Fibroblast of lung (primary cell): ENCODE measurements at places on chromosomes 6 and 20.

DNA sequence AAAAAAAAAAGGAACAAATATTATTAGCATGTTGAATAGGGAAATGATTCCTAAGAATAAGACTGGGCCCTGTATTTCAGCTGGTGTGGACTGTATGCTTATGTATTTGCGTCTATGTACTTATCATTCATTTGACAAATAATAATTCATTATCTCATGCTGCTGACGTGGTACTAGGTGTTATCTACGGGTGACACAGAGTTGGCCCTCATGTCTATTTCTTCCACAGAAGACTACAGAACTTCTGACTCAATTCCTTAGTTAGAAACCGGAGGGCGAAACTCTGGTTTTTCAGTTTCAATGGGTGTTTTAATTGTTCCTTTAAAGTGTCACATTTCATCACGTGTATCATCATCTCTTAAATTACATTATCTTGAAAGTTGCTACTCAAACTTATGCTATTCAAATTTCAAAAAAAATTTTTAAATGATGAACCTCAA, 305.9 kb downstream of the CLIC5 start:
- DNase-seq: no peak

DNA sequence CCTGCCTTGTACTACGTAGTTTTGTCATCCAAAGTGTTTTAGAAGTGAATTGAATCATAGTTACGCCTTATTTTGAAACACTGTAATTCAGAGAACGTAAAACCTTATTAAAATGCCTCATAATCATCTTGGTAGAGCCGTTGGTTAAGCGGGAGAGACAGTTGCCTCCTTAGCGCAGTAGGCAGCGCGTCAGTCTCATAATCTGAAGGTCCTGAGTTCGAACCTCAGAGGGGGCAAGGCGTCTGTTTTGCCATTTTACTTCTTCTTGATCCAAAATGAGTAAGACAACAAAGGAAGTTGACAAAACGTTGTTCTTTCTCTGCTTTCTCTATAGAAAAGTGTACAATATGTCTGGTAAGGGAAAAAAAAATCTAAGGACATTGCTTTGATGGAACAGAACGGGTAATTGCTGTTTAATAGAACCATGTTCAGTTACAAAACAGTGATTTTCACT, 20.7 kb upstream of the TRIM27 start:
- peak; percentile 89 for DNase-seq

- DNase-seq: peak; percentile 41
Measured at GRCh38 chr6:26003102-26003694, 40.6 kb downstream of the TRIM38 start.

DNA sequence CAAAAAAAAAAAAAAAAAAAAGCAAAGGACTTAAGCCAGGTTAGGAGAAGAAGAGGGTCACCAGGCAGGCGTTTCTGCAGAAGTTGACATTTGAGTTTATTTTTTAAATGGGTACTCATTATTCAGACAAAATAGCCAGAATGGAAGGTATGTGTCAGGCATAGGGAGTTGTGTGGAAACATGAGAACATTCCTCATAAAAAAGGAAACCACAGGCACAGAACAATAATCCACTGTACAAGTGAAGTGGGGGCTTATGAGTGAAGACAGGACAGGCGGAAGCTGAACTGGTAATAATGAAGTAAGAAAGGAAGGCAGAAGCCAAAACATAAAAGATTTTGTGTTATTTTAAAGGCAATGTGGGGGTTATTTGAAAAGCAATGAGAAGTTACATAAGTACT, 104.6 kb downstream of the EPB41L2 start:
- no peak for DNase-seq
